ENCODE measurements at places on chromosomes 16 and 17. TPM values are rescaled to one million over a fixed set of nuclear protein-coding genes. Genes with fewer than 3 reads are reported as not detected.

Gene HCRT
- total RNA-seq, result not detected

Gene P3H4
- 45.4 TPM for total RNA-seq

Gene GFAP
- total RNA-seq, result not detected

Gene GLTPD2
- total RNA-seq, result not detected

Gene WFIKKN1
- 0.41 TPM for total RNA-seq

- DNase-seq, result no peak
Observed at GRCh38 chr17:46911311-46911710, 11.6 kb upstream of the GOSR2 start.

DNA sequence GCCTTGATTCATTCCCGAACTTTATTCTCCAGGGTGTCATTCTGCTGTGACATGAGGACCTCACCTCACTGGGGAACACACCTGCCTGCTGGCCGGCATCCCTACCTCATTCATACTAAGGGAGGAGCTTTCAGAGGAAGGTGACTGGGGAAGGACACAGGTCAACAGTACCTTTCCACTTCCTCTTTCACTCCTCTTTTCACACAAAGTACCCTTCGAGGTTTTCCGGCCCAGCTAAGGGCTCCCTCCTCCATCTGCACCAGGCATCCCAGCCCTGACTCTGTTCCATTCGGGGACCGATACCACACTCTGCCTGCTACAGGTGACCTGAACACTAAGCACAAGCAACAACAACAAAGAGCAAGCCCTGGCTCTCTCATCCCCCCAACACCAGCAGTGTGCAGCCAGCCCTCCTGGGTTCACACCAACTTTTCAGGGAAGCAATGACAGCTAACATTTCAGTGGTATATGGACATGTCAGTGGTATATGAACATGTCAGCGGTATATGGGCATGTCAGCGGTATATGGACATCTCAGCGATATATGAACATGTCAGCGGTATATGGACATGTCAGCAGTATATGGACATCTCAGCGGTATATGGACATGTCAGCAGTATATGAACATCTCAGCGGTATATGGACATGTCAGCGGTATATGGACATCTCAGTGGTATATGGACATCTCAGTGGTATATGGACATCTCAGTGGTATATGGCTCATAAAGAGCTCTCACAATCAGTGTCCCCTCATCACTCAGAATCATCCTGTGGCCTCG is 16.0 kb downstream of the TRIM25 start:
- DNase-seq, result no peak

- DNase-seq, result no peak
Observed at GRCh38 chr16:8774208-8774607, 23.2 kb downstream of the TMEM186 start.

DNA sequence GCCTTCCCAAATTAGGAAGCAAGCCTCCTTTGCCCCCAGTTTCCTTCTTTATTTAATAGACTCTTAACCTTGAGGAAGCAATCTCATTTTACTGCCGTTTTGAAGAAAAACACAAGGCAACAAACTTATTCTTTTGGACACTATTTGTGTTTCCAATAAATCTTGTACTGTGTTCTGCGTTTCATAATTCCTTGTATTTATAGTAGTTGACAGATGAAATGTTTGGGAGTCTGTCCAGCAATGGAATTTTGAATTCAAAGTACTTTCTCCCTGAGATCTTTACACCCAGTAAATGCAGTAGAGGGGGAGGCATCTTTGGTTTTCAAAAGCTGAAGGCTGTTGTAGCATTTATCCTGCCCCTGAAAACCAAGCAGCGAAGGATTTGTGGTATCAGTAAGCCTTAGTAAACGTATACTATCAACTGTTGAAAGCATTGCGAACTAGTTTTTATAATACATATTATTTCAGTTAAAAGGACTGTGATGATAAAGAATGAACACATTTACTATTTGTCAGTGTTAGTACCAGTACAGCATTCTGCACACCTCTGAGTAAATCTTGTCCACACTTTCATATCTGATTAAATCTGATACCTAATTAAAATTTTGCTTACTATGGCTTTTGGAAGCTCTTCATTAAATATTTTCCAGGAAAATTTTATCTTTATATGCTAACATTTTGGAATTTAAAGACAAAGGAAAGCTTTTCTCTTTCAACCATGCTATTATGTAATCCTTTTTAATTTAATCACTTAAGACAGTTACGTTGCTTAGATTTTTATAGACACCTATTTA is 83.1 kb downstream of the TNRC6C start:
- no peak for DNase-seq

DNA sequence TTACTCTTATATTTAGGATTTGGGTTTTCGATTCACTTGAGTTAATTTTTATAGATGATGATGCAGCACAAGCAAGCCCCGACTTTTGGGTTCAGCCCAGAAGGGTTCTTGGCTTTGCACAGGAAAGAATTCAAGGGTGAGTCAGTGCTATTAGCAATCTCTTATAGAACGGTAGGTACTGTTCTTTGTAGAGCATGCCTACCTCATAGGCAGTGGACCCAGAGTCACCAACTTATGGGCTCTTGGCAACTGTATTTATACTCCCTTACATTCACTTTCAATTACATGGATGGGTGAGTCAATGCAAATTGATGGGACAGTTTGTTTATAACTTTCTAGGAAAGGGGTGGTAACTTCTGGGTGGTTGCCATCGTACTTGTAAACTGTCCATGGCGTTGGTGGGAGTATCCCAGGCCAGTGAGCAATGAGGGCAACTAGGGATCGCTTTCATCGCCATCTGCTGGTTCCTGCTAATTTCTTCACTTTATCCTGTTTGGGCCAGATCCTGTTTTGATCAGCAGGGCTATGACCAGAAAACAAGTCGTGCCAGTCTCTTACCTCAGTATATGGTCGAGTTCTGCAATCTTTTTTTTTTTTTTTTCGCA is 362.6 kb downstream of the CNTNAP4 start:
- peak; percentile 3 for DNase-seq

- no peak for DNase-seq
Observed at GRCh38 chr17:50362661-50363060, 10.3 kb downstream of the MRPL27 start.

- DNase-seq, result peak; percentile 57
Observed at GRCh38 chr17:19004421-19005136, at the start of gene FAM83G. Gene FAM83G (minus strand): TSS chr17:19004764. CDS start chr17:19004041, 723 bp downstream.

- DNase-seq, result no peak
Observed at GRCh38 chr17:66665194-66665593, 169.7 kb upstream of the CACNG5 start.
